ENCODE measurements at places on chromosomes 5 and 9.

GRCh38 chr9:1978941-1979340 is 36.2 kb upstream of the SMARCA2 start:
- no peak for ATAC-seq

DNA sequence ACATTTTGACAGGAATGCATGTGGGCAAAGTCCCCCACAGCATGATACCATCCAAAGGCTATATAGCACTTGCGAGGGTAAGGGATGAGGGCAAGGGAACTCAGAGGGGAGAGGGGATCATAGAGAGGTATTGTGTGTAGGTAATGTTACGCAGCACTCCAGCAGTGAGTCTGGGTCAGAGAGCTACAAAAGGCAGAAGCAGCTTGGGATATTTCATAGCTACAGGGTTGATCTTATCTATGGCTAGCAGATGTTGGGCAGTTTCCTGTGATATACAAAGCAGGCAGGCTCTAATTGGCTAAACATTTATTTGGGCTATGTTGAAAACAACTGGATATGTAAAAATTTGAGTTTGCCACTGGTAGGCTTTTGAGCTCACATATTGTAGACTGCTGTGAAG is 17.8 kb upstream of the SLCO4C1 start:
- no peak for ATAC-seq

DNA sequence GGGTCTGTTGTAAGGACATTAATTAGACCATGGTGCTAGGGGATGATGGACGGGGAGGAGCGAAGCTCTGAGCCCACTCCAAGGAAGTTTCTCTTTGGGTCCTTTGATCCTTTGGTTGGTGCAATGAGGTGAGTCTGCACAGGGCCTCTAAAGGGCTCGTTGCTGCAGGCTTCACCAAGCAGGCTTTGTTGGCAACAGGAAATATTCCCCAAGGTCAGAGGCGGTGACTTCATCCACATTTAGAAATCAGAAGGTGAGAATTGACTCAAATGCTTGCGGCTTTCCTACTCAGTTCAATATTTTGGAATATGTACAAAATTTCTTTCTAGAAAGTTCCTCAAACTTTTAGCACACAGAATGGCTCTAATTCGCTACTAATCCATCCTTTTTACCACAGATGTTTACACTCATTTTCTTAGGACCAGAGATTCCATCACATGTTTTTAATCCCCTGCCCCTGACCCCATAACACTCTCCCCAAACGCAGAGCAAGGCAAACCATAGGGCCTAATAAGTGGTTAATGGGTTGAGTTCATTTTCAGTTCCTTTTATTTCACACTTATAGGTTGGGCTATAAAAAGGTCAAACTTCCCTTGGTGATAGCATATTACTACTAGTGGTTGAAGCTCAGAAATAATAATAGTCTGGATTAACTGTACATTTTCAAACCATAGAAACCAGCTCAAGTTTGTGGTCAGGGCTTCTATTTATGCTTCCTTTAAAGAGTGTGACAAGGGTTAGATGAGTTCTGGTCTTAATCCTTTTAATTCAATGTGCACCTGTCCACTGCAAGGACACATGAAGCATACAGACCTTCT is 37.3 kb upstream of the TMEM252 start:
- ATAC-seq, result no peak

- ATAC-seq, result no peak
Observed at GRCh38 chr5:116583085-116583861, 8.7 kb upstream of the SEMA6A start.

DNA sequence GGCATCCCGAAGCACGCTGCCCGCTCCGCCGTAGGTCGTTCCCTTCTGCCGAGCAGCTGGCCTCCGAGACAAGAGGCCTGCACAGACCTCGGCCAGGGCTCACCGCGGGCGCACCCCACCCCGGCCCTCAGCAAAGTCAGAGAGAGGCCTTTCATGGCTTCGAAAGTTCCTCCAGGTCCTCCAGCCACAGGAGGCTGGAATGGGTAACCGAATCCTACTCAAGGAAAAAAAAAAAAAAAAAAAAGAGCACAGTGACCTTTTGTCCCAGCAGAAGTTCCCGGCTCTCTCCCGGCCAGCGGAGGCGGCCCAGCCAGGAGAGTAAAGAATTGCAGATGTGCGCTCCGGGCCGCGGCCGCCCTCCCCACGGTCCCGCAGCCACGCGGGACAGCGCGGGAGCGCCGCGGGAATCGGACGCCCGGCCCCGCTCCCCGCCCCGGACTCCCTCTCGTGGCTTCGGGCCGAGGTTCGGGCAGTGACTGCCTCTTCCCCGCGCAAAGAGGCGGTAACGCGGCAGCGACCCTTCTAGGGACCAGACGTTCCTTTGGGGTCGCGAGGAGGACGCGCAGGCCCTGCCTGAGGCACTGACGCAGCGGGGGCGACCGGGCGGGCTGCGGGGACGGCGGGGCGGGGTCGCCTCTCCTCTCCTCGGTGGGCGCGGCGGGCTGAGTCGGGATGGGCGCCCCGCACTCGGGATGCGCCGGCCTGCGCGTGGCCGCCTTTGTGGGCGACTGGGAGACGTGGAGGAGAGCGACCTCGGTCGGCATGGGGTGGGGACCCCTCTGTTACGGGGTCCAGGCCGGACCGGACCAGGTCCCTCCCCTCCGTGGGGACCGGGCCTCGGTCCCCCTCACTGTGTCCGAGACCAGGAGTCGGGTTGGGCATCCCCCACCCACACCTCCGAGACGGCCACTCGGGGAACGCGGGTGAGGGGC is 754 bp downstream of the GFPT2 start:
- ATAC-seq, result peak; percentile 11

- no peak for ATAC-seq
Observed at GRCh38 chr9:110815361-110815760, 146.8 kb downstream of the MUSK start.

GRCh38 chr5:61538722-61539501 is 206.9 kb downstream of the ZSWIM6 start:
- no peak for ATAC-seq

- no peak for ATAC-seq
Observed at GRCh38 chr5:6872441-6873160, 159.4 kb downstream of the TENT4A start.

DNA sequence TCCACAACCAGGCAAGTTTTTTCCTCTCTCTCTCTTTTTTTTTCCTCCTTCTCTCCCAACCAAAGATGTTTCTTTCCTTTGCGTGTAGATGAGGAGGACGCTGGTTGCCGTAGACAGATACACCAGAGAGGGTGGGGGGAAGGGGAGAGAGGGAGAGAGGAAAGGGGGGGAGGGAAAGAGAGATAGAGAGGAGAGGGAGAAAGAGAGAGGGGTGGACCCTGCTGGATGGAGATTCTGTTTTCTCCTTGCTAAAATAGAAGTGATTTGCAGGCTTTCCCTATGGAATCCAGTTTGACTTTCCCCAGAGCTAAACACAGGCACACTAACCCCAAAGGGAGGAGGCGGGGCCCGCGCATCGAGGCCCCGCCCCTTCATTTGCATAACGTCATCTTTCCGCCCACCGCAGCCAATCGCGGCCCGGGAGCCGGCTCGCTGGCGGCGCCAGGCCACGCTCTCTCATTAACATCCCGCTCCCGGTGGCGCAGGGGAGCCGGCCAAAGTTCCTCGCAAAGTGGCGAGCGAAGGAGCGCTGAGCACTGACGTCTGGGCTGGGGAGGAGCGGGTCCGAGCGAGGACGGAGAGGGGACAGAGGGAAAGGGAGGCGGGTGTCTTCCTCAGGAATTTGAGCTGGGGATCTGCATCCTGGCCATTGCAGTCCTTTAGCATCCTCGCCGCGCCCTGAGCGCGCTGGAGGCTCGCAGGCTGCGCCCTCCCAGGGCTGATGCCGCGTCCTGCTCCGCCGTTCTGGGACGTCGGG is 487 bp upstream of the EBF1 start:
- ATAC-seq, result peak; percentile 89

- no peak for ATAC-seq
Observed at GRCh38 chr9:130949188-130950038, 10.4 kb upstream of the FIBCD1 start.

- ATAC-seq, result no peak
Observed at GRCh38 chr5:168934169-168934568, 355.0 kb upstream of the PANK3 start.

GRCh38 chr5:172002840-172003512 is 3.5 kb downstream of the FBXW11 start:
- no peak for ATAC-seq

DNA sequence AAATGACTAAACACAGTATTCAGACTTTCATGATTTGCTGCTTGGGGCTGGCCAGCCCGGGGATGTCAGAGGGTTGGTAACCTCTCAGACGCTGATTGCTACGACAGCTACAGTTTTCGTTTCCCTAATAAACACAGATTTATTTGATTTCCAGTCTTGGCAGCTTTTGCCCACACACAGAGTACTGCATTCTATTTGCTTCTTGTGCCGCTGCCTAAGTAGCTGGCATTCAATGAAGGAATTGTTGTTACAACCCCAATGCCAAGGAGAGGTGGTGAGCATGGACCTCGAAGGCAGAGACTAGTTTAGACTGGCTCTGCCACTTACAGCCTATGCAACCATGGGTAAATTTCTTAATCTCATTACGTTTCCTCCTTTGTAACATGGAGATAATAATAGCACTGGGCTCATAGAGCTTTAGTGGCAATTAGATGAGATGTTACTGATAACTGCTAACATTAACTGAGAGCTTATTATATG is 247.1 kb upstream of the PANK3 start:
- ATAC-seq, result no peak

GRCh38 chr5:114447084-114447773 is 85.4 kb downstream of the KCNN2 start:
- no peak for ATAC-seq

DNA sequence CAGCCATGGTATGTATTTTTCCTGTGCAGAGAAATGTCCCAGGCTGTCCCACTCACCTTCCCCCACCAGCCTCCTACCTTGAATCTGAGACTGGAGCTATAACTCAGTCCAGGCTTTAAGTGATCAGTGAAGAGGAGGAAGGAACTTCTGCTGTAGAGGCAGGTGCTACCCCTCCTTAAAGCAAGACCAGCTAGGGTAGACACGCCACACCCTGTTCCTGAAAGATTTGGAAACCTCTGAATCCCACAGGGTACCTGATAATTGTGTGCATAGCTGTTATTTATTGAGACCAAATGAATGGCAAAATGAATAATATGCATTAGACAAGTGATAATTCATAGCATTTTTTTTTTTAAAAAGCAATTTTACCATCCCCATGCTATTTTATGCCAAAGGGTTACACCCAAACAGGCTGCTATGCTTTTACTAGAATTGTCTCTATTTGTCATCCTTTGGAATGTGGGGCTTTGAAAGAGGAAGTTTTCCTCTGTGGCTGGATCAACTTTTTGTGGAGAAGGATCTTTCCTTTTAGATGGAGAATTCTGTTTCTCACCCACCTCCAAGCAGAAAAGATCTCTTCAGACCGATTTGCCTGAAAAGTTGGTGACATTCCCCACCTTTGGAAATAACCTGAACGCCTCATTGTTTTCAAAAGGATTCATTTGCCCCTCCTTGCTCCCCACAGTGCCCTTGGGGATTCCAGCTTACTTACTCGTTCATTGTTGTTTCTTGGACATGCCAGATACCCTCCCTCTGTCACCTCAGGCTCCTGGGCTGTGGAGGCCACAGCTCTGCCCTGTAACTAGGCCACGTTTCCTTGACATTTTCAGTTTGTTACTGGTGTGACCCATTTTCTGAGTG is 248.7 kb downstream of the NR3C1 start:
- ATAC-seq, result peak; percentile 32

Measured in gastroesophageal sphincter (tissue), 4 donors.